Muscle of arm (tissue), 14 donors: ENCODE measurements at places on chromosomes 6 and 20.

DNA sequence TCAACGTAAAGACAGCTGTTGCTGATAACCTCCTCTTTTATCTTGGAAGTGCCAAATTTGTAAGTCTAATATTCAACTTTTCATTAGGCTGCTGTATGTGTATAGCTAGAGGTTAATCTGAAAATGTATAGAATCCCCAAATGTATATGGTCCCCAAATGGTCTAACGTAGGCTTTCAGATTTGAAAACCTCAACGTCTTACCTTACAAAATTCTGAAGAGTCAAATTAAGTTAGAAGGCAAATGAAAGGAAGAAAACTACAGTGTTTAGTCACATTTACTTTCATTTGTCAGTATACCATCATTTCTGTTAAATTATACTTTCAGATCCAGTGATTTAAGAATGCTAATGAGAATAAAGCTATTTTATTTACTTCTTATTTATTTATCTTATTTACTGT is 256.9 kb downstream of the ARHGAP18 start:
- DNase-seq = no peak

GRCh38 chr6:40299681-40300080 is 287.5 kb downstream of the LRFN2 start:
- DNase-seq = no peak

DNA sequence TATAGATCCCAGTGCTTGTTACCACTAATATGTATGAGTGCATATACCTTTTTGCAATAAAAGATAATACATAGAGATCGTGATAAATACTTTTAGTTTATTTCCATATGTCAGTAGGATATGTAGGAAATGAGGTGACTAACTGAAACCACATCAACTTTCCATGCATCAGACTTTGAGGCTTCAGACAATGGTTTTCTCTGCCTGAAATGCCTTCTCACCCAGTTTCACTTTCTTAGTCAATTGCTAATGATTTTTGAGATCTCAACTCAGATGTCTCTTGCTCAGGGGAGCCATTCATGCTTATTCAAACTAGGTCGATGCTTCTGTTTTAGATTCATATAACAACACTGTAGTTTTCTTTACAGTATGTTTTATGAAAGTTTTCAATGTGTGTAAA is 626.6 kb upstream of the ADGRB3 start:
- DNase-seq = no peak

GRCh38 chr6:11614534-11615213 is 77.1 kb downstream of the TMEM170B start:
- no peak for DNase-seq

- no peak for DNase-seq
Observed at GRCh38 chr6:36752886-36753506, 55.4 kb downstream of the RAB44 start.

DNA sequence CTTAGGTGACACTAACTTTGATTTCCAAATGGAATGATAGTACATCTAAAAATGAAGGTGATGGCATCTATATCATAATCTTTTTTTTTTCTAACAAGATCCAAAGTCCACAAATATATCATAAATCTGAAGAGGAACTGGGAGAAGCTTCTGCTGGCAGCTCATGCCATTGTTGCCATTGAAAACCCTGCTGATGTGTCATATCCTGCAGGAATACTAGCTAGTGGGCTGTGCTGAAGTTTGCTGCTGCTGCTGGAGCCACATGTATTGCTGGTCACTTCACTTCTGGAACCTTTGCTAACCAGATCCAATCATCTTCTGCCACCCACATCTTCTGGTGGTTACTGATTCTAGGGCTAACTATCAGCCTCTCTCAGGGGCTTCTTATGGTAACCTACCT is 27.4 kb upstream of the KHDC1 start:
- DNase-seq = no peak

DNA sequence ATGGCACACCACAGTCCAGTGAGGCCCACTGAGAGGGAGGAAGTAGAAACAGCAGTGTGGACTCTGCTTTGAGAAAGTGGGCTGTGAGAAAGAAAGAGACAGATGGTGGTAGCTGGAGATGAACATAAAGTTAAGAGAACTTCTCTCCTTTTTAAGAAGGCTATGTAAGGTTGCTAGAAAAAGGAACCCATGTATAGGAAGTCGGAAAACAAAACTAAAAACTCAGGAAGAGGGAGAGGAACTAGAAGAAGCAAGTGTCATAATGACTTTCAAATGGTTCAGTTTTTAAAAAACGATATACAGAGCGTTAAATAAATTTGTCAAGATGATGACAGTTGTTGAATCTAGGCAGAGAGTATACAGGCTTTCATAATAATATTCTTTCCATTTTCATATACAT is 25.4 kb upstream of the GMNN start:
- no peak for DNase-seq

GRCh38 chr20:47358672-47359529 is 2.4 kb upstream of the ZMYND8 start:
- DNase-seq = no peak

- no peak for DNase-seq
Observed at GRCh38 chr20:57384953-57385761, 6.0 kb upstream of the RBM38 start.

DNA sequence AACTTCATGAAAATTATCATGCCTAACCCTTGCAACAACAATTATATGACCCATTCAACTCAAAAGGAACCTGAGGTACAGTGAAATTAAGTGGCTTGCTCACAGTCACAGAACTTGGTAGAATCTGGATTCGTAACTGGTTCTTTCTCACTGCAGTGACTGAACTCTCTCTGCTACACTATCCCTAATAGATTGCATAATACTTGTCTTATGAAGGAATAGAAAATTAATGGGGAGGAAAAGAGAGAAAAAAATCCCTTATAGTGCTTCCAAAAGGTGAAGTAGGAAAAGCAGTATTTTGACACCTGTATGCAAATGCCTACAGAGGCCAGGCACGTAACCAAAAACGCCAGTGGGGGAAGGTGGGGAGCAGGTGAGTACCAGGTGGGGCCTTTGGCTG is 186.6 kb downstream of the LY86 start:
- DNase-seq = no peak

- DNase-seq = peak; percentile 77
Observed at GRCh38 chr20:59403261-59403961, 103.0 kb downstream of the EDN3 start.

DNA sequence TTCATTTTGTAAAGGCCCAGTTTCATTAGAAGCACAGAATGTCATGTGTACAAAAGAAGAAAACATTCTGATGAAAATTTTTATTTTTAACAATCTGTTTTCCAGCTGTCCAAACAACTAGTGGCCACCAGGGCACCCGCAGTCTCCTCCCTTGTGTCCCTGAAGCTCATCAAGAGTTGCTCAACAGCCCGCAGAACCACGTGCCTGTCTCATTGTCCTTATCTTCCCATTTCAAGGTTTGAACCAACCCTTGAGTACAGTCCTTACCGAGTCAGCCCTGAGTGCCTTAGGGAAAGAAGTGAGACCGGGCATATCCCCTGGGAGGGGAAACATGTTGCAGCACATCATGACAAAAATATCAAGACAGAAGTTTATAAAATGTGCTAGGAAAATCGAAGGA is 15.9 kb upstream of the ZNF133 start:
- no peak for DNase-seq

DNA sequence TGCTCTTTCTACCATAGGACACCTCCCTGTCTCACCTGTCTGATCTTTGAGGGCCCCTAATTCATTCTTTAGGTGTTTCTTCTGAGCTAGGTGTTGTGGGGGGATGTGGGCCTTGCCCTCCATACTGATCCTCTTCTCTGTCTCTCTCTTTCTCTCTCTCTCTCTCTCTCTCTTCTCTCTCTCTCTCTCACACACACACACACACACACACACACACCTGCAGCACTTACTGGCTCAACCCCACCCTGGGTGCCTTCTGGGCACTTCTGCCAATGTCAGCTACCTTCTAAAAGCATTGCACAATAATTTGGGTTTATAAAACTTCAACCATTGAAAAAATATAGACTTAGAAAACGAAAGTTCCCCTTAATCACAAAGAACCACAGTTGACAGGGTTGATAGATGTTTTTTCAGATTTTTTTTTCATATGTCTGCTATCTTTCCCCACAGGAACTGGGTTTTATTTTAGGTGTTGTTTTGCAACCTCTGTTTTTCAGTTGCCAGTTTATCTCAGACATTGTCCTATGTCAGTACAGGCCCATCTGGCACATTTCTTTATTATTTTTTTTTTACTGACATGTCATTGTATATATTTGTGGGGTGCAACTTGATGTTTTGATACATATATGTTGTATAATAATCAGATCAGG is 28.1 kb downstream of the PKIG start:
- DNase-seq = no peak

GRCh38 chr20:32356622-32357374 is 1.3 kb upstream of the ASXL1 start:
- DNase-seq = peak; percentile 31

GRCh38 chr6:23445157-23445710 is 680.8 kb upstream of the NRSN1 start:
- peak; percentile 37 for DNase-seq

DNA sequence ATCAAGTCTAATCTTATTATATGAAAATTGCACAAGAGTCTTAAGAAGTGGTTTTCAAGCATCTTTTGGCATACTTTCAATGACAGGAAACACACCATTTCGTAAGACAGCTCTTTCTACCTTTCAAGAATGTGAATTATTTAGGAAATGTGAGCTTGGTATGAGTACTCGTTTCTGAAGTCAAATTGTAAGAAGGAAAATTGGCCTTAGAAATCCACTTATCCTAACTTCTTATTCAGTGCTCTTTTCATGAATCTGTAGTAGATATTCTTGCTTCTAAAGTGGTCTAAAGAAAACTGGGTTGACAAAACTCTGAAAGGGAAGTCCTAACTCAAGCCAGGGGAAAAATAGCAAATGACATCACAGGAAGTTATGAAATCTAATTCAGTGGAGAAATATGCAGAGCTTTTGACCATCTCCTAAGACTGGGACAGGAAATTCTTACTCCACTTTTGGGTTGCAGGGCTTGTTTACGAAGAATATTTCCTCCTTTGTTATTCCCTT is 38.5 kb upstream of the OGFRL1 start:
- DNase-seq = peak; percentile 44

DNA sequence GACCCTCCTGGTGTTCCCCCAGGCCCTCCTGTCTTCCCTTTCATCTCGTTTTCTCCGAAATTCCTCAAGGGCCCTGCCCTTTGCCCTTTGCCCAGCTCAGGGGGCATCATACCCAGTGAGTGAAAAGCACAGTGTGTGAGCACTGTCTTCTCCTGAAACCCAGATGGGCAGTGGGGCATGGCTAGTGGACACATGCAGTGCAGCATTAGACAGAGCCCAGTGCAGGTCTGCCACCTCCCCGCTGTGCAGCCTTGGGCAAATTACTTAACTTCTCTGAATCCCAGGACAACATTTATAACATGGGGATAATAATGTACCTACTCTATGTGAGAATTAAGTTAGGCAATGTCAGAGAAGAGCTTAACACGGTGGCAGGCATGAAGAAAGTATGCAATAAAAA is 1.3 kb downstream of the PRND start:
- no peak for DNase-seq

GRCh38 chr6:54291146-54291545 is 17.1 kb upstream of the TINAG start:
- DNase-seq = no peak

DNA sequence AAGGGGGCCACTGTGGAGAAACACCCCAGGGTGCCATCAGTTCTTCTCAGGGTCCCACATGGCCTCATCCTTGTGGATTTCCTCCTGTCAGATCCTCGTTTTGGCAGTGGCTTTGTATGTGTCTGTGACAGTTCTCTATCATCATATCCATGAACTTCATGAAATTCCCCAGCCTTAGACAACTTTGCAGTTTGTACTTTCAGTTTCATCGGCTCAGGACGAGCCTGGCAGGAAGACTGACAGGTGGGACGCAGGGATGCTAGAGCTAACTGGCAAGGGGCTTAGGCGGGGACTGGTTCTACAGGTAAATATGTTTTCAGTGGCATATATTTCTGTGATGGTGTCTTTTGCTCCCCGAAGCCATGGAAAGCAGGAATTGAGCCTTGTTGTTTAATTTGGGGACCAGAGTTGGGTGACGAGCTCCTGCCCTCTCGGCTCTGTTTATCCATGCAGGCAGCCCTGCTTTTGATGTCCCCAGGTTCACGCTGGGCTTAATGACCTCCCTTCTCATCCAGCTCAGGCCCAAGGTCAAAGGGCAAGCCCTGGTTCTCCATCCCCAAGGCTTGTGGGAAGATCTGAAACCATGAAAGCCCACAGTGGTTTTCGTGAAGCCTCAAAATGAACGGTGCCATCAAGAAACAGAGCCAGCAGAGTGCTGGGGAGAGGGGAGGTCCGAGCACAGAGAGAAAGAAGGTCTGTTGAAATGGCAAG is 11.2 kb downstream of the SDCBP2 start:
- no peak for DNase-seq

DNA sequence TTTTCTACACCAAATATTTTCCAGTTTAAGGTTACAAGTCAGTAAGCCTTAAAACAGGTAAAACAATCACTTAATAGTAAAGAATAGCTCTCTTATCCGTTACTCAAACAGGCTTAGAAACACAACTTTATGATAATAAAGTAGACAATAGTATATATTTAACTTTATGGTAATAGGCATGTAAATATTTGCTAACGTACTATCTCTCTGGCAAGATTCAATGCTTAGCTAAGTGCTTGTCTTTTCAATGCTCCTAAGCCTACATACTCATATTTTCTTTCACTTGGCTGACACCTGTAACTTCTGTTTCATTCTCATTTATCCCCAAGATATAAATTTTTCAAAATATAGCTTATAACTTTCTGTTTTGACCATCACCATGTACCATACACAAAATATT is 358.2 kb downstream of the HTR1B start:
- no peak for DNase-seq

DNA sequence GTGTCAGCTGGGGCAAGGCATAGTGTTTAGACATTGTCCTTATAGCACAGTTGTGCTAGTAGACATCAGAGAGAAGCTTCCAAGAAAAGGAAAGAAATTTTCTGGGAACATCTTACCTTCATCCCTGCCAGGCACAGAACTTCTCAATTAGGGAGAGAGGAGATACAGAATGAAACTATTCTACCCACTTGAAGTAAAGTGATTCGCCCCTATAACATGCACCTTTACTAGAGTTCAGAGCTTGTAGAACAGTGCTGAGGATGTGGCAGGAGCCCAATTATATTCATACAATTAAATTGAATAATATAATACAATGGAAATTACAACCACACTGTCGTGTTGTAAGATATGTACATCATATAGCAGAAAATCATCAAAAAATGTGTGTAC is 1063.9 kb upstream of the CITED2 start:
- DNase-seq = no peak

- DNase-seq = peak; percentile 32
Observed at GRCh38 chr6:41503827-41504465, 42.2 kb upstream of the FOXP4 start.

- DNase-seq = no peak
Observed at GRCh38 chr20:2042400-2042799, 48.5 kb upstream of the PDYN start.

GRCh38 chr6:161682982-161683381 is 409.1 kb upstream of the AGPAT4 start:
- DNase-seq = no peak

GRCh38 chr20:48026981-48027592 is 241.8 kb upstream of the SULF2 start:
- no peak for DNase-seq
